ENCODE measurements at places on chromosomes 2 and 18. TPM values are rescaled to one million over a fixed set of nuclear protein-coding genes. Genes with fewer than 3 reads are reported as not detected.

The TEKT4 gene
- total RNA-seq: not detected

The LOXL3 gene
- 10.1 TPM for total RNA-seq

The EPB41L3 gene
- total RNA-seq: 36.8 TPM

The POTEE gene
- total RNA-seq: not detected

The USP14 gene
- total RNA-seq: 14.5 TPM

The UNC80 gene
- total RNA-seq: not detected

The CYBRD1 gene
- total RNA-seq: 40.5 TPM

The GPR148 gene
- total RNA-seq: not detected

Measured in bronchus fibroblast of lung (primary cell).